IPS-NIHi11 (cell line): ENCODE measurements at places on chromosomes 6 and 20.

GRCh38 chr6:103326760-103327757 lies 1532.7 kb downstream of the HACE1 start:
- no peak for DNase-seq

DNA sequence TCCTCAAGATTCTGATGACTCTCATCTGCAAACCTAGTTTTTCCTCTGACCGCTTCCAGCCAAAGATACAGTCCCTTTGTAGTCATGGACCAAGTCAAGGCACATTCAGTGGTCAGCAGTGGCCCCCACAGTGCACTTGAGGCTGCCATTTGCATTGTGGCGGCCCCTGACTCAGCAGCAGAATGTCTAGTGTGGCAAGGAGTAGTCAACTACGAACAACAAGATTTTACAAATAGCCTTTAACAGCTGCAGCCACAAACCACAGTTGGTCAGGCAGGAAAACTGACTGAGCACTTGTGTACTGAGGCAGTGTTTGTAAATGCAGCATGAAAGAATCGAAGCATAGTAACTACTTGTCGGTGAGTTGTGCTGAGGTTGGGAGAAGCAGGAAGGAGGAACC lies 49.6 kb downstream of the SLC2A12 start:
- DNase-seq: no peak

GRCh38 chr6:130252527-130253237 lies 29.9 kb upstream of the SAMD3 start:
- DNase-seq: no peak

GRCh38 chr6:151488226-151488625 lies 5.6 kb upstream of the CCDC170 start:
- no peak for DNase-seq

DNA sequence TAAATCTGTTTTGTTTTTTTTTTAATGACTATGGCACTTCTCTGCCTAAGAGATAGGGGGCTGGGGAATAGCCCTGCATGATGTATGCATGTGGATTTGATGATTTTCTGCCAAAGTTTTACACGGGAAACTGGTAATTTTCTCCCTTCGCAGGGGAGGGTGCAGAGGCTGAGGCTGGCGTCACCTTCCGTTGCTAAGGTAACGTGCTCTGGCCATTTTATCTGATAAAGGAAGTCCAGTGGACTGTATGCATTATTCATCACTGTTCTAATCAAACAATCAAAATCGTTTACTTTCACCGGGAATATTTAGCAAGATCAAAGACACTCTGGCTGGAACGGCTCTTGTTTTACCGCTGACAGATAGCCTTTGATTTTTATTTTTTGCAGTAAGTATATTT lies 789 bp downstream of the PHACTR1 start:
- DNase-seq: no peak

- no peak for DNase-seq
Observed at GRCh38 chr6:111808493-111808892, 64.8 kb downstream of the FYN start.

DNA sequence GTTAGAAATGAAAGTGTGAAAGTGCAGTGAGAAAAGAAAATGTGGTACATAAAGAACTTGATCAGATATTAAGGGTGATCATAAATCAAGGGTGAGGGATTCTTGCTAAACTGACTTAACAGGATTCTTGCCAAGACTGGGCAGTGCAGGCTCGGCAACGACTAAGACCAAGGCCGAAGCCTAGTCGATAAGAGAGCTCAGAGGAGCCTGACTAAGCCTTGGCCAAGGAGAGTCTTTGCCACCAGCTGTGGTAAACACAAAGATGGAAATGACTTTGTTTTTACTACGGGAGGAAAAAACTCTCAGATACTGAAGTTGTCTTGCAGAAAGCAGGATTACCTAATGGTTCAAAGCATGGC lies 196.6 kb downstream of the LY86 start:
- DNase-seq: no peak

DNA sequence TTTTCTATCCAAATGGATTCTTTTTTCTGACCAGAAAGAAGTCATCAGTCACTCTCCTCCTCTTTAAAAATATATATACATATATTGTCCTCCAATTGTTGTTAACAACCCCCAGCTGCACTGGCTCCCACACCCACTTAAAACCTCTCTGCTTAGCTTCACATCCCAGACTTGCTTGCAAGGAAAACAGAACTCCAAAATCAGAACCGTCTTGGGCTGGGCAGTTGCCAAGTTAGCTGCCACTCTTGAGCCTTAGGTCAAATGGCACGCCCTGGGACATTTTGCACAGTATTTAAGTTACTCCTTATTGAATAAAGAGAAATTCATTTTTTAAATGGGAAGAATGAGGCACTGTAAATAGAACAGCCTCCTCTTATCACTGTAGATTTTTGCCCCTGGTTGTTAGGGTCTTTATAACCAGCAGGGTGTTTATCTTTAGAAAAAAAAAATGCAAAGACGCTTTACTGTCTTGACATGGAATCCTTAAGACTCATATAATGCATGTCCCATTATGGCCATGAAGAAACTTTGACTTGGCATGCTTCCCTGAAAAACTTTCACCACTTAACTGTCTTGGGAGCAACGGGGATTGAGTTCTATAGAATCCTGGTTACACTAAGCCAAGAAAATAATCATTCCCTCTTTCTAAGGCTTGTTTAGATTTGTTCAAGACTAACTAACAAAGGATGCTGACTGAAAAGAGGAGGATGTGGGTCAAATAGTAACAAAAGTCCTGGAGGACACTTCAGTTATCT lies 204.5 kb downstream of the ISM1 start:
- no peak for DNase-seq

DNA sequence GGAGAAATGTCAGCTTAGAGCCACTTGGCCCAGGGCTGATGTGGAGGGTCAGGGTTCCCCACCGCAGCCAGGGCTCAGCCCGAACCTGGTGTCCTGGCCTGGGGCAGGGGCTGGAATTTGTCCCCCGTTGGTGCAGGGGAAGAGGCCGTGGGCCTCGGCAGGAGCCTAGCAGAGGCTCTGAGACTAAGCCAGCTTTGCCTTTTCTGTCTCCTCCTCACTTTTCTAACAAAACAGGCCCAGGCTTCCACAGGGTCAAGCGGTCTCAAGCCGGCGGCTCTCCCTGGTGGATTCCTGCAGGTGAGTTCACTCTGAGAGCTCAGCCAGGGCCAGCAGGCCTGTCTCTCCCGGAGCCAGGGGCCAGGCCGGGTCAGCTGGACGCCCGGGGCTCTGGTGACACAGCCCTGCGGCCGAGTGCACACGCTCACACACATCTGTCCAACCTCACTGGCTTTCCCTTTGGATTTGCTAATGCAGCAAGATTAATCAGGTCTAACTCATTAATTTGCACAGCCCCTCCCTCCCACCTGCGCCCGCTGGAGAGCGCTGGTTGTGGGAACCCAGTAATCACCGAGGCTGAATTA lies 2.9 kb upstream of the CHRNA4 start:
- DNase-seq: no peak

DNA sequence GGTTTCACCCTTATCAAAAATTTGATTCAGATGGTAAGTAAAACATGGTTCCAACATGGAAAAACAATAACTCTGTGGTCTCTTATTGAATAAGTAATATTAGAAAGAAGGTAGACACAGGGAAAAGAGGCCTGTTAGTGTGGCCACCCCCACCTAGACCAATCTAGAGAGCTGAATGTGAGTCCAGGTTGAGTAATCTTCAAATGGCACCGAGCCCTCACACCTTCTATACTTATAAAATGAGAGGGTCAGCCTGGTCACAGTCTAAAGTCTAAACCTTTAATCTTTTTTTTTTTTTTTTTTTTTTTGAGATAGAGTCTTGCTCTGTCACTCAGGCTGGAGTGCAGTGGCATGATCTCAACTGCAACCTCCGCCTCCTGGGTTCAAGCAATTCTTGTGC lies 6.9 kb downstream of the FAM184A start:
- DNase-seq: no peak

- no peak for DNase-seq
Observed at GRCh38 chr20:63284544-63284949, 8.4 kb upstream of the COL20A1 start.
